Activated T-helper 17 cell treated with anti-CD3 and anti-CD28 coated beads, Interleukin-2, amount 50 U/mL, for 72 hours (primary cell): ENCODE measurements at places on chromosomes 3 and 15.
A peak's percentile ranks its signal among the peaks of the same experiment; 100 is the strongest.

DNA sequence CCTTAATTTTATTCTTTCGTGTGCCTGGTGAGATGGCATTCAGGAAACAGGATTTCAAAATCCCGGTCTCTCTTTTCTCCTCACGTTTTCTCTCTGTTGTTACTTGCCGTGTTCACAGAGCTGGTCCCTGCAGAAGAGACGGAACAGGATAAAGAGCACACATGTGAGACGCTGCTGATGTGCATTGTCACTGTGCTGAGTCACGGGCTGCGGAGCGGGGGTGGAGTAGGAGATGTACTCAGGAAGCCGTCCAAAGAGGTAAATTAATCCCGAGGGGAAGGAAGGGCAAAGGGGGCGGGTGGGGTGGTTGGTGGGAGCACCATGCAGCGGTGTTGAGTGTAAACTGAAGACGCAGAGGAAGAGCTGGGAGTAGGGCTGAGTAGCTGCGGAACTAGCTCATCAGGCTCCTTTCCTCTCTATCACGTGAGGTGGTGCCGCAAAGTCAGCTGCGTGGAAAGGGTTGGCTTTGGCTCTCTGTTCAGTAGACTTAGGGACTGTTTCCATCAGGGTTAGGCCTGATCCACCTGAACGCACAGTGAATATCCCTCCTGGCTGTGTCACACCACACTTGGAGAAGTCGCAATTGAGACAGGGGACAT lies 164.8 kb upstream of the BHLHE40 start:
- no peak for ATAC-seq

GRCh38 chr3:146241523-146242240 lies 9.2 kb downstream of the PLSCR4 start:
- no peak for ATAC-seq

DNA sequence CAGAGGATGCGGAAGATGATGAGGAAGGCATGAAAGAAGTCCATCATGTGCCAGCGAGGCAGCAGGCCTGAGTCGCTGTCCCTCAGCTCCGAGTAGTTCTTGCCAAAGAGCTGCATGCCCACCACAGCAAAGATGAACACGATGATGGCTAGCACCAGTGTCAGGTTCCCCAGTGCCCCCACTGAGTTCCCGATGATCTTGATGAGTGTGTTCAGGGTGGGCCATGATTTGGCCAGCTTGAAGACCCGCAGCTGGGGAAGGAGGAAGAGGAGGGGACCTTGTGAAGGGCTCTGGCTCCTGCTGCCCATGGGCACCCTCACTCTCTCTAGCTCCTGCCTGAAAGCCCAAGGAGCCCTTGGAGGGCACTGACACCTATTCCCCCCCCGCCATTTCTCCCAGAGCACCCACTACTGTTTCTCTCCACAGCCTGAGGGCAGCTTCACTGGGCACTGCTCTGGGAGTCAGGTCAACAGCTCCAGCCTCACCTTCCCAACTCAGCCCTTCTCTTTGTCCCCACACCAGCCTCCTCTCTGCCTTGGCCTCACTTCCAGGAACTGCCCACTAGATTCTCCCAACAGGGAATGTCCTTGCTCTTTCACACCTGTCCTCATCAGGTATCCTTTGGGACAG lies 63.6 kb downstream of the SCN5A start:
- ATAC-seq = no peak

GRCh38 chr3:193879099-193879863 lies 256.7 kb upstream of the HES1 start:
- ATAC-seq = no peak

DNA sequence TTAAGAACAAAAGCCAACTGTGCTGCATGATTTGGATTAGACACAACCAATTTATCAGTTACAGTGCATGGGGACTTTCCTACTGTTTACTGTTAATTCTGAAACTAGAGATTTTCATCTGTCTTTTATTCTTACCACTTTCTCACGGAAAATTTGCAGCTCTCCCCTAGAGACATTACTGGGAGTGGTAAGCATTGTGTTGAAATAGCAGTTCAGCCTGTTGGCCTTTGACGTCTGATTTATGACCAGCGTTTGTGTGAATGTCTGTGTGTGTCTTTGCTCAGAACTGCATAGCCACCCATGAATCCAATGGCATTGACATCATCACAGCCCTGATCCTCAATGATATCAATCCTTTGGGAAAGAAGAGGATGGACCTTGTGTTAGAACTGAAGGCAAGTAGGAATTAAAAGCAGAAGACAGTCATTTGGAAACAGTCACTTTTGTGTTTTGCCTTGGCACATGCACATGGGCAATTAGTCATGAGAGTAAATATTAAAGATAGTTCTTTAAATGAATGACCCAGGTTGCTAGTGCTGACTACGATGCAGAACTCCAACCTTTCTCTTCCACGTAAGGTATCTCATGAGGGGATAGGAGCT lies 202.2 kb upstream of the BHLHE40 start:
- peak; percentile 88 for ATAC-seq

- no peak for ATAC-seq
Measured at GRCh38 chr3:97691354-97691753, 73.2 kb upstream of the ARL6 start.

DNA sequence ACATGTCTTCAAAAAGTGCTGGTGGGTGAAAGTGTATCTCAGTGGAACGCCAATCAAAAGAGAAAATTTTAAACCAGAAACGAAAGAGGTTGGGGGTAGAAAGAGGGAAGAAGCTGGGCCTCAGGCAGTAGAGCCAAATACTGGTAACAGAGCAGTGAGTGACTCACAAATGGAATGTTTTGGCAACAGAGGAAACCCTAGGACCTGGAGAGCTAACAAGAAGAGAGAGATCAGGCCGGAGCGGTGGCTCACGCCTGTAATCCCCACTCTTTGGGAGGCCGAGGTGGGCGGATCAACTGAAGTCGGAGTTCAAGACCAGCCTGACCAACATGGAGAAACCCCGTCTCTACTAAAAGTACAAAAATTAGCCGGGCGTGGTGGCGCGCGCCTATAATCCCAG lies 450.8 kb upstream of the NAALADL2 start:
- ATAC-seq = no peak

DNA sequence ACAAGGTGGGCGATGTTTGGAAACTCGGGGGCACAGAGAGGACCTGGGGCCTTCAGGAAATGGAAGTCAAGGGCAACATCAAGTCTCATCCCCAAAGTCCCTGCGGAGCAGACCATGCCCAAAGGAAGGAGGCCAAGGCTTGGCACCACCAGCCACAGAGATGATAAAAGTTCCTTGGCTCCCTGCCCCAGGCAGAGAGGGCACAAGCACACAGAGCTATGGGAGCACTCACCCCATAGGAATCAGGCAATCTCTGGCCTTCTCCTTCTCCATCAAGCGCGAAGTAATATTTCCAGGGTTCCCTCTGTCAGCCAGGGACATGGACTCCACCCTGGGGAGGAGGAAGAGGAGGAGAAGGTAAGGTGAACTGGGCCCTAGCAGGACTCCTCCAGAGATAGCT lies 7.9 kb downstream of the ACAA1 start:
- ATAC-seq = no peak

DNA sequence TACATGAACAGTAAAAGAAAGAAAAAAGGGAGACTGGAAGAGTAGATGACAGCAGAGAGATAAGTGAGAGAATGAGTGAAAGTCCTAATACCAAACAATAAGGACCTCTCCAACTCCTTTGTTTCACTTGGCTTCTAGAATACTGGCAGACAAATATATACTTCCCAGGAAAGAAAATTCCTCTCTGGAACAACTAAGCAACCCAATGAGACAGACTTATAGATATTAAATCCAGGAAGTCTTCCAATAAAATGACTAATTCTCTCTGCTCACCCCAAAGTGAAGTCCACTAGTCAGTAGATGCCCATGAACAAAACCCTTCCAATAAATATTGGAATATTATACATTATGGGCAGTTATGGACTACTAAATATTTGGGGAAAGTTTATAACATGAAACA lies 114.2 kb downstream of the NEDD4 start:
- ATAC-seq = no peak

GRCh38 chr3:13687517-13687943 lies 138.6 kb downstream of the FBLN2 start:
- ATAC-seq = no peak

DNA sequence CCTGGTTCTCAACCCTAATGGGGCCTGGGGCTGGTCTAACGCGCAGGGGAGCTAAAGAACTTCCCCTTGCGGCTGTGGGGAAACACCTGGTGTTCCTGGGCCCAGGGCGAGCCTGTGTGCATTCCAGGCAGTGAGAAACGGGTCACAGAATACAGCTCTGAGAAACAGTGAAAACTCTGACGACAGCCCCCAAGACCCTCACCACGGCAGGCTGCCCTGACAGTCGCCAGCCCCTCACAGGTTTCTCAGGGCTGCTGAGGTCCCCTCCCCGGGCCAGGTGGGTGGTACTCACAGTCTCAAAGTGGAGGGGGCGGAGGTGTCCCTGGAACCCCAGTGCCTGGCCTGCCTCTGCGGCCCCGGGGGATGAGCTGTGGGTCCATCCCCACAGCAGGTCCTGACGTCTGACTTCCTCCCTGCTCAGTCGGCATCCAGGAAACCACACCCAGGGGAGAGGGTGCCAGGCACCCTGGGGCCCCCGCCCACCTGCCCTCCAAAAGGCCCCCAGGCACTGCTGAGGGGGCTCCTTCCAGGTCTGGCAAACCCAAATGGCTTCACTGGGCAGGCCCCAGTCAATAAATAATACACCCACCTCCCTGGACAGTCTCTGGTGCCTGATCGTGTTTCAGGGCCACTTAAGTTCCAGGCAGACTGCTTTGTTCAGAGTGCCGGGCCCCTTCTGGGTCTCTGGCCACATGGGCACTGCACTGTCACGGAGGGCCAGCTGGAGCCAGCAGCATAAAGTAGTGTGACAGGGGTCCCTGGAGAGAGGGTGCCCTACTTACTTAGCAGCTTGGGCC lies 57.7 kb downstream of the IQSEC1 start:
- ATAC-seq = peak; percentile 20

DNA sequence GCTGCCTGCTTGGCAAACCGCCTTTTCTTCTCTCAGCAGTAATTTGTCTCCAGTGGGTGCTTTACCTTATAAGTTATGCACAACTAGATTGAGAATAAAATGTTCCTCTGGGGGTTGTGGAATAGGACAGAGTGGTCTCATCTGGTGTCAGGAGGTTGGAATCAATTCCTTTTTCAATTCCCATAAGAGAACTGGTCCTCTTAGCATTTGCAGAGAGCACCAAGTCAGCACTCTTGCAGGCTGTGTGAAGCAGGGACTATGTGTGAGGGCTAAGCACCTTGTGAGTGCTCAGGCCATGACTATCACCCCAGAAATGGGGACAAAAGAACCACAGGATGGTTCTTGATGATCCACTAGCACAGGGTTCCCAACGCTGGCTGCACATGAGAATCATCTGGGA lies 163.6 kb upstream of the UMPS start:
- ATAC-seq = no peak

- ATAC-seq = peak; percentile 5
Measured at GRCh38 chr3:108833611-108834010, 11.0 kb downstream of the TRAT1 start.

DNA sequence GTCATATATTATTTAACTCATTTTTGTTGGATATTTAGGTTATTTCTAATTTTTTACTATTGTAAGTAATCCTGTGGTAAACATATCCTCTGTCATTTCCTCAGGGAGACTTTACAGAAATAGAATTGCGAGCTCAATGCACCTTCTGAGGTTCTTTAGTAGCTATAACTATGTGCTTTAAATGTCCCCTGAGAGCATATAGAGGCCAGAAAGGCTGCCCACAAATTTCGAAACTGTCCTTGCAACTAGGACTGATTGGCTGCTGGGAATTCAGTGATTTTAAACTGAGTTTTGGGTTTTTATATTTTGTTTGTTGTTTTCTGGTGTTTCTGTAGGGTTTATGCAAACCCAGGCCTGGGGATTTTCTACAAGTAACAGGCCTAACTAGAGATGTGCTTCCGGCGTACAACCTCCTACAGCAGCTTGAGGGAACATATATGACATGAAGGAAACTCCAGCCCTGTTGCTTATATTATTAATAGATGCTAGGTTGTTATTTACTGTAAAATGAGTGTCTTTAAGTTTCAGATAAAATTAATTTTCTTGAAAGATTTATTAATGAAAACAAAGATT lies 29.1 kb upstream of the P4HTM start:
- no peak for ATAC-seq

GRCh38 chr15:101672298-101672697 lies 20.1 kb upstream of the TM2D3 start:
- ATAC-seq = no peak

GRCh38 chr3:177085794-177086193 lies 111.5 kb downstream of the TBL1XR1 start:
- ATAC-seq = no peak

DNA sequence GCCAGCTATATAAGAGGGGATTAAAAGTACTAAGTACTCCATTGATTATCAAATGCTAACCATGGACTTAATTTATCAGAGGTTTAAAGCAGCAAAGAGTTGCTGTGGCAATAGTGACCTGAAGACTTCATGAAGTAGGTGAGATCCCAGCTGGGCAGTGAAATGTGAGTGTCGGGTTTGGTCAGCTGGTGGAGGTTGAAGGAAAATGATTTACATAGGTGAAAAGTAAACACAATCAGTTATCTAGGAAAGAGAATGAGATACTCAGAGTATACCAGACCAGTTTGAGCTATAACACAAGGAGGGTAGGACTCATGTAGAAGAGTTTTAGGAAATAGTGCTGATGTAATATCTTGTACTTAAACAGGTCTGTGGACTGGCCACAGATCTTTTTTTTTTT lies 16.5 kb upstream of the FBXO22 start:
- no peak for ATAC-seq

GRCh38 chr3:61899700-61900462 lies 338.5 kb downstream of the PTPRG start:
- no peak for ATAC-seq

- ATAC-seq = no peak
Measured at GRCh38 chr3:13053420-13053819, 19.8 kb downstream of the IQSEC1 start.

DNA sequence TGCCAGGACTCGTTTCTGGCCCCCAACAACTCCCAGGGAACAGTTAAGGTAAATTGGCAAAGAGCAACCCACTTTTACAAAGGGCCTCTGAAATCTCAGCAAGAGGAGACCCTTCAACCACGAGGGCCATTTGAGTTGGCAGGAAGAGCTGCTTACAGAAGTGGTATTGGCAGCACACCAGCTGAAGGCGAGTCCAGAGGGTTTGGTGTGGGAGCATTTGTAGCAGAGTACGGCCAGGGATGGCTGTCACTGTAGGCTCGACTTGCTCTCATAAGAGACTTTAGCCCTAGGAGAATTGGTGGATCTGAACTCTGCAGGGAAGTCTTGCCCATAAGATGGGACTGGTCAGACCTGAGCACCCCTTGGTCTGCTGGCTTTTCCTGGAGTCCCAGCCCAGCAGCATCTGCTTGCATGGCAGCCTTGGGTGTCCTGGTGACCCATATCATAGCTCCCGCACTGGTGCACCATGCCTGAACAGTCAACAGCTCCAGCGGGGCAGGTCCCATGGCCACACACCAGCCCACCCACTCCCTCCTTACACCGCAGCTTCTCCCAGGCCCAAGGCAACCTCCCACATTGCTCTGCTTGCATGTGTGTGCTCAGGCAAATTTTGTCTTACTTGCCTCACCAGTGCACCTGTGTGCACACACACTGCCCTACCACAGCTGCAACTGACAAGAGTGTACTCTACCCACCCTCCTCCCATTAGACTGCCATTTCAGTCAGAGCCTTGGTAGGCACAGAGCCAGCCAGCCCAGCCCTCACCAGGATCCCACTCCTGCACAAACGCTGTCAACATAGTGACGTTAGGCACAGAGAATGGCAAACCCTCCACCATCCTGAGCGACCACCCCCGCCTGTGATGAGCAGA lies 861.6 kb upstream of the DPPA4 start:
- no peak for ATAC-seq
